T-helper 17 cell (primary cell): ENCODE measurements at places on chromosomes 13 and 19.

DNA sequence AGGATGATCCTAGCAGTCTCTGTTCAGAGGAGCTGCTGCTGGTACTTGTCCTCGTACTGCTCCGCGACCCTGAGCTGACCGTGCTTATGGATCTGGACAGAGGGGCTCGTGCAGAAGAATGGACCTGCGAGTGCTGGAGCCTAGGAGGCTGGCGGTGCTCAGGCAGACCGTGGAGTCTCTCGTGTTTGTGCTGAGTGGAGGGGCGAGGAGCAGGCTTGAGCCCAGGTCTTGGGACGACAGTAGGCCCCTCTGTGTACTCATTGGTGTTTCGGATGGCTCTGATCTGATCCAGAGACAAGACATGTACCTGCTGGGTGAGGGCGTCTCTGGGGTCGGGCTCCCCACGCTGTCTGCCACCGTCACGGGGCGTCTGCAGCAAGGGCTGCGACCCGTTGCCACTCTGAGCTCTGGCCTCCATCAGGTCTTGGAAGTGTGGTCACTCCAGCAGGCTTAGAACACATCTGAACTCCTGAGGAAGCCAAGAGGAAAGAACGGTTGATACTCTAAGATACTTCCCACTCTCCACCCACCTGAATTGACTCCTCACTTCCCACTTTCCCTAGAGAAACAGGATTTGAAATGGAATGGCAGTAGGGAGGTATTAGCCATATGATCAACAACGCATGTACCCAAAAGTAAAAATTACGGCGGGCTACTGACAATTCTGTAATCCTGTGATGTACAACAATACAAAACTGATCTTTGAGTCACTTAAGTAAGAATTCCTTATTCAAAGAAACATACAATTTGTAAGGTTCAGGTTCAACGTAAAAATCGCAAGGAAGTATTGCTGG, 3.4 kb downstream of the SPRY2 start:
- DNase-seq: no peak
- peaks cover 6% of the 10 kb centered on the region for H3K4me1 ChIP-seq
- H3K4me3 ChIP-seq: no peak overlapping the region
- H3K27ac ChIP-seq: no peak overlapping the region
- H3K36me3 ChIP-seq: no peaks in the 10 kb centered on the region

- H3K36me3 ChIP-seq: peaks cover 5% of the 10 kb centered on the region
- no peaks in the 10 kb centered on the region for H3K27me3 ChIP-seq
- peaks cover 23% of the 10 kb centered on the region for H3K4me1 ChIP-seq
- H3K27ac ChIP-seq: peak overlapping the region; percentile 54
- no peak for DNase-seq
- H3K4me3 ChIP-seq: no peak overlapping the region
These were observed 22.0 kb downstream of the SAE1 start for GRCh38 chr19:47152632-47153031.

GRCh38 chr13:40874138-40874779, 84.8 kb downstream of the SLC25A15 start:
- peaks cover 12% of the 10 kb centered on the region for H3K36me3 ChIP-seq
- no peaks in the 10 kb centered on the region for H3K27me3 ChIP-seq
- H3K4me1 ChIP-seq: no peaks in the 10 kb centered on the region

DNA sequence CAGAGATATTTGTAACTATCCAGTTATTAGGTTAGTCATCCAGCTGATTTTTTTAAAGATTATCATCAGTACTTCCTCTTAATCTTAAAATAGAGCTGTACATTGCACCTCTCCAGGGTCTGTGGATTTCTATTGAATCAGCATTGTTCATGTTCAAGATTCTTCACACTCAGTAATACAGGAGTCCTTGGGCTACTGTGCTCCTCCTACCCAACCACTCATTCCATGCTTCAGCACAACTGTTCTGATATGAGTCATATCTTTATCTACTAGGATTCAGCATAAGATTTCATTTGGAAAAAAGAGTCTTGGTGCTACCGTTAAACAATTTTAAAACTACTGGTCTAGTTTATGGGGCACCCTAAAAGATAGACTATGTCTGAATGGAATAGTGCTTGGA, 357.8 kb downstream of the DCT start:
- no peak overlapping the region for H3K4me3 ChIP-seq
- peaks cover 20% of the 10 kb centered on the region for H3K27me3 ChIP-seq
- no peak for DNase-seq
- no peaks in the 10 kb centered on the region for H3K4me1 ChIP-seq
- H3K36me3 ChIP-seq: no peaks in the 10 kb centered on the region

DNA sequence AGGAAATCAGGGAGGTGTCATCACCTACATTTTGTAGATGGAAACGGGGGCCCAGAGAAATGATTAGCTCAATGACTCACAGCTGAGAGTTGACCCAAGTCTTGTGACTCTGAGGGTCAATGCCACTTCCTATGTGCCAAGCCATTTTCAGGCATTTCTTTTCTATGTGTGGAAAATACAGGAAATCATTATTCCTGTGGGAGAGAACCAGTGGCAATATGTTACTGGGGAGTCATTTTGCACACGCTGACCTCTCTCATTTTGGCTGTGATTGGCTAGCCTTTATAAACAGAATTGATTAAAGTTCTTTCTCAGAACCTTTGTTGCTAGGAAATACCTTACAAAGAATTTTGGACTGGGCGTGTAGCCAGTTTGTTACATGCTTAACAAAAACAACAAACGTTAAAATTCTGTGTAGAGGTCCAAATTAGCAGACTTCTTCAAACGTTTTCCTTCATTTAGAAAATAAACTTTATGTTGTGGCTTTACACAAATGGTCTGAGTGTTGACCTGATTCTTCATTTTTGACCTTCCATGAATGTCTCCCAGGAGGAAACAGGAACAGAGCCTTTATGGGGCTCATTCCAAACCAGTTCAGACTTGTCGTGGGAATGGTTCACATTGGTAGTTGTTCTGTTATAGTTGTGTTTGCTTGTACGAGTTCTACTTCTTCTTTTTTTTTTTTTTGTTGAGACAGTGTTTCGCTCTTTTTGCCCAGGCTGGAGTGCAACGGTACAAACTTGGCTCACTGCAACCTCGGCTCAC, 11.4 kb downstream of the PCCA start:
- H3K27me3 ChIP-seq: no peaks in the 10 kb centered on the region
- H3K36me3 ChIP-seq: peaks cover 5% of the 10 kb centered on the region
- H3K4me3 ChIP-seq: no peak overlapping the region

- H3K4me3 ChIP-seq: no peak overlapping the region
- DNase-seq: no peak
- no peak overlapping the region for H3K27ac ChIP-seq
These were observed 338.9 kb downstream of the KLF5 start for GRCh38 chr13:73397496-73398305.

DNA sequence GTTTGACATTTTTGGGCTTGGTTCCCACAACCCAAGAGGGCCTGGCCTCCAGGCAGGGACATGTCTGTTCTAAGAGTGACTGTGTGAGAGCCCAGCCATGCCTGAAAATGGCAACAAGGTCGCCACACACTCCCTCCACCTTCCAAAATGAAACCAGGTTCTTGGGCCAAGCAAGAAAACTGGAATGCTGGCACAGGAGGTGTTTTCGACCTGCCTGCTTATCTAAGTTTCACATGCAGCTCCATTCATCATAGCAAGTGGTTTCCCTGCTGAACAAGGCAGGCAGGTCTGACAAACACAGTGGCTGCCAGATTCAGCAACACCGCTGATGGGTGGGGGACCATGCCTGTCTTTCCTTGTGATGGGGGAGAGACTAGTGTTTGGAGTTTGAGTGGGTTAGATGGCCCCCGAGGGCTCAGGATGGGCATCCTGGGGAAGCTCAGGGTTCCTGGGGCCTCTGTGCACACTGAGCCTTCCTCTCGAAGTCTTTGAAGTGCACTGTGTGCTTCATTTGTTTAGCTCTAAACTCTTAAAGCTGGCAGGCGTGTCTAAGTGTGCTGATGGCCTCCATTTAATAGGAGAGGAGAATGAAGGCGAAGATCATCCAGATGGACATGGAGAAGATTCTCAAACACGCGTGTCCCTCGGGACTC, 17.9 kb upstream of the GAS6 start:
- H3K27ac ChIP-seq: no peak overlapping the region
- peaks cover 19% of the 10 kb centered on the region for H3K27me3 ChIP-seq
- no peak overlapping the region for H3K4me3 ChIP-seq
- no peaks in the 10 kb centered on the region for H3K36me3 ChIP-seq
- no peak for DNase-seq

- H3K27me3 ChIP-seq: no peaks in the 10 kb centered on the region
- peak overlapping the region; percentile 69 for H3K4me3 ChIP-seq
- no peaks in the 10 kb centered on the region for H3K36me3 ChIP-seq
These were observed 2.0 kb upstream of the ZNF784 start for GRCh38 chr19:55626350-55626749.

DNA sequence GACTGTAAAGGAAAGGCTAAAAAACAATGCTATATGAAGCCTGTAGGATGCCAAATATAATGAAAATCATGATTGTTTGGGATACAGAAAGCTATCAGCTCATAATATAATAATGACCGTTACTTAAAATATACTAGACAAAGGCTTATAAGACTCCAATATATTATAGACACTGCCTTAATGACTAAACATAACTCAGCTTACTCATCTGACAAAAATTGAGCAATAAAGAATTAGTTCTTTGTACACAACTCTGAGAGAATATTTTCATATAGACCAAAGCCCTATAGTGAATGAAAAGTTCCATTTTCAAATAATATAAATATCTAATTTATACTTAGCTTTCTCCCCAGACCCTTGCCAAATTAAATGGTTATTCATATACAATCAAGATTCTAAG, 283.3 kb downstream of the DIAPH3 start:
- no peaks in the 10 kb centered on the region for H3K36me3 ChIP-seq
- no peaks in the 10 kb centered on the region for H3K4me1 ChIP-seq
- H3K27me3 ChIP-seq: no peaks in the 10 kb centered on the region

DNA sequence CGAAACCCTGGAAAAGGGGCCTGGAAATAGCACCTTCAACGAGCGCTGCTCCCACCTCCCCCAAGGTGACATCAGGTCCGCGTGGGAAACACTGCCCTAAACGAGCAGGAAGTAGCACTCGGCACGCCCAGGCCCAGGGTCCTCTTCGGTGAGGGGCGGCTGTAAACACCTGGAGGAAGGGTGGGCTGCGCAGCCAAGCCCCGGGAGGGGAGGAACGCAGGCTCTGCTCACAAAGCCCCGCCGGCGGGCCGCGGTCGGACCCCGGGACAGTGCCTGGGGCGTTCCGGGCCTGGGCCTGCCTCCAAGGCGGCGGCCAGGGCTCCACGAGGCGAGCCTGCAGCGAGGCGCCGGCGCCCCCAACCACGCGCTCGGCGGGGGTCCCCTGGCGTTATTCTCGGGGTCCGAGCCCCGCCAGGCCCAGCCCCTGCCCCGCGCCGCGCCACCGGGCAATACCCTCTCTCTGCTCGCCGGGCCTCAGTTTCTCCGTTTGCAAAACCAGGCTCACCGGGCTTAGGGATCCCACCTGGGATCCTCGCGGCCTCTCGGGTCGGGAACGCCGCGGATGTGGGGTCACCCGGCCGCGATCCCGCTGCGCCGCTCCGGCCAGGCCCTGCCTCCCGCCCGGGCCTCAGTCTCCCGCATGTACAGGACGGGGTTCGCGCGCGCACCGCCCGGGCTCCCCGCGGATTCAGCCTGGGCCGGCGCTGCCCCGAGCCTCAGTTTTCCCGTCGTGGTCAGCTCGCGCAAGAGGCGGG, 630 bp downstream of the RNF126 start:
- H3K27me3 ChIP-seq: no peaks in the 10 kb centered on the region
- H3K27ac ChIP-seq: peak overlapping the region; percentile 100
- DNase-seq: peak; percentile 52
- no peaks in the 10 kb centered on the region for H3K36me3 ChIP-seq
- peak overlapping the region; percentile 96 for H3K4me3 ChIP-seq

GRCh38 chr19:24166055-24166454, 79.1 kb downstream of the ZNF254 start:
- no peak overlapping the region for H3K27ac ChIP-seq
- H3K36me3 ChIP-seq: no peaks in the 10 kb centered on the region
- no peaks in the 10 kb centered on the region for H3K27me3 ChIP-seq
- H3K4me3 ChIP-seq: no peak overlapping the region
- no peak for DNase-seq
- H3K4me1 ChIP-seq: no peaks in the 10 kb centered on the region

DNA sequence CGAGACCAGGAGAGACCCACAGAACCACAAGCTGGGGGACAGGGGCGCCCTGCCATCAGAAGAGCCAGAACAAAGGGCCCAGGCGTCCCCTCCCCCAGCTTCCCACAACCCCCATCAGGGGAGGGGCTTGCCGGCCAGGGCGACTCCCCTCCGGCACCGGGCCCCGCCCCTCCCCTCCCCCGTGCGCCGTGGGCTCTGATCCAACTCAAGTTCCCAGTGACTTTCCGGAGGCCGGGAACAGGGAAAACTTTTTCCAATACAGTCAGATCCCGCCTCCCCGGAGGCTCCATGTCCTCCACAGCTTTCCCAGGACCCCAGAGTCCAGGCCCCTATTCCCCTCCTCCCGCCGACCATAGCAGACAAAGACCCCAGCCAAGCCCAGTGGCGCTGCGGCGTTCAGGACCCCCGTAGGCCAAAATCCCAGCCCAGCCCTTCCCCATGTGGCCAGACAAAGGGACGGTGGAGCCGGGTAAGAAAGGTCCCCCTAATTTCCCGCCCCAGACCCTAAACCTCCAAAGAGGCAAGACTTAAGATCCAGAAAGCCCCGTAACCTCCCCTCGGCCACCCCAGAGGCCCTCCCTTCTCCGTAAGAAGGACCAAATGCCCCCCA, 673 bp downstream of the TEAD2 start:
- H3K36me3 ChIP-seq: peaks cover 6% of the 10 kb centered on the region
- no peaks in the 10 kb centered on the region for H3K27me3 ChIP-seq
- no peak overlapping the region for H3K27ac ChIP-seq
- no peak for DNase-seq

- no peaks in the 10 kb centered on the region for H3K4me1 ChIP-seq
- H3K36me3 ChIP-seq: no peaks in the 10 kb centered on the region
- H3K4me3 ChIP-seq: no peak overlapping the region
- no peaks in the 10 kb centered on the region for H3K27me3 ChIP-seq
- no peak for DNase-seq
These were observed 277.5 kb upstream of the SOX1 start for GRCh38 chr13:111789420-111789819.

DNA sequence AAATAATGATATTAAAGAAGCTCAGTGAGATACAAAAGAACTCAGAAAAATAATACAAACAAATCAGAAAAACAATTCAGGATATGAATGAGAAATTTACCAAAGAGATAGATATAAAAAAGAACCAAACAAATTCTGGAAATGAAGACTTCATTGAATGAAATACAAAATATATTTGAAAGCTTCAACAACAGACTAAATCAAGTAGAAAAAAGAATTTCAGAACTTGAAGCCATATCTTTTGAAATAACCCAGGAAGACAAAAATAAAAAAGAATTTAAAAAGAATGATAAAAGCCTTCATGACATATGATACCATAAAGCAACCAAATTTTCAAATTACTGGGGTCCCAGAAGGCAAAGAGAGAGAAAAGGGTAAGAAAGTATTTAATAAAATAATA, 9.6 kb downstream of the LEUTX start:
- no peak overlapping the region for H3K27ac ChIP-seq
- peaks cover 5% of the 10 kb centered on the region for H3K36me3 ChIP-seq
- peaks cover 4% of the 10 kb centered on the region for H3K4me1 ChIP-seq
- DNase-seq: no peak

- no peak overlapping the region for H3K4me3 ChIP-seq
- no peaks in the 10 kb centered on the region for H3K36me3 ChIP-seq
- no peaks in the 10 kb centered on the region for H3K27me3 ChIP-seq
- H3K4me1 ChIP-seq: peaks cover 7% of the 10 kb centered on the region
- no peak for DNase-seq
- no peak overlapping the region for H3K27ac ChIP-seq
These were observed 24.2 kb downstream of the CEBPG start for GRCh38 chr19:33397536-33398360.
